Posterior vena cava (tissue), 2 donors: ENCODE measurements at places on chromosomes 4 and X. TPM values are rescaled to one million over a fixed set of nuclear protein-coding genes. Genes with fewer than 3 reads are reported as not detected.

DNA sequence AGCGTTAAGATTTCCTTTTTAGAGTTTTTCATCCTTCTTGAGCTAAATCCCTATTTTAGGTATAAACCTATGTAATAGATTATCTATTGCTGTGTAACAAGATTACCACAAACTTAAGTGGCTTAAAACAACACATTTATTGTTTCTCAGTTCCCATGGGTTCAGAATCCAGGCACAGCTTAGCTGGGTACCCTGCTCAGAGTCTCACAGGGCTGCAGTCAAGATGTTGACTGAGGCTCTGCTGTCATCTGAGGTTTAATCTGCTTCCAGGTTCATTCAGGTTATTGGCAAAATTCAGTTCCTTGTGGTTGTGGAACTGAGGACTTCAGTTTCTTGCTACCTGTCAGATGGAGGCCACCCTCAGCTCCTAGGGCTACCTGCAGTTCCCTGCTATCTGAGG lies 60.9 kb downstream of the GK start:
- DNase-seq = no peak

GRCh38 chr4:152997771-152998487 lies 61.8 kb downstream of the FHDC1 start:
- DNase-seq = no peak

DNA sequence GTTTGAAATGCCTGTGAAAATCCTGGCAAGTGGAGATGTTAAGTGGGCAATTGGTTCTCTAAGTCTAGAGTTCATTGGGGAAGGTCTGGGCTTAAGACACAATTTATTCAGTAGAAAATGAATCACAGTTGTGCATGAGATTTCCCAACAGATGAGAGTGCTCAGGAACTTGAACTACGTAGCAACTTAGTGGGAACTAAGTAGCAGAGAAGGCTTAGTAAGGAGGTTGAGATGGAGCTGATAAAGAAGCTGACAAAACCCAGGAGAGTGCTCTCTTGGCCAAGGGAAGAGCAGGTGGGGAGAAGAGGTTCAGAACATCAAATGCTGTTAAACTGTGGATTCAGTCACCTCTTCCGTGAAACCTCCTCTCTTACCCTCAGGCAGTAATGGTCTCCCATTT lies 33.0 kb downstream of the AFF1 start:
- DNase-seq = no peak

GRCh38 chrX:107723511-107723910 lies 52.1 kb downstream of the TSC22D3 start:
- DNase-seq = no peak

DNA sequence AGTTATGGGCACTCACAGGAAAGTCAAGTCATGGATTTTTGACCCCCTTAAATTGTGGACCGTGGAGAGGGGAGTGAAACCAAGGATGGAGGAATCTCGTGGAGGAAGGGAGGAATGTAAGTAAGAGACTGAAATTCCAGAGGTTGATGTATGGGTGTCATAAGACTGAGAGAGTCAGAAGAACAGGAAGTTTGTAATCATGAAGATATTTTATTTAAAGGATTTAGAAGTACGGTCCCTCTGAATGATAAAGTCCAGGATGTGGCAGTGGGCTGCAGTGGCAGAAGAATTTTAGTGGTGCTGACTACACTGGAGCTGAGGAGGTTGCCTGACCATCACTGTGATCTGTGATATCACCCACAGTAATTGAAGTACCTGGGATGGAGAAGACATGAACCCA lies 57.8 kb downstream of the DCLK2 start:
- no peak for DNase-seq

GRCh38 chr4:128831531-128832242 lies 22.2 kb downstream of the JADE1 start:
- DNase-seq = no peak

DNA sequence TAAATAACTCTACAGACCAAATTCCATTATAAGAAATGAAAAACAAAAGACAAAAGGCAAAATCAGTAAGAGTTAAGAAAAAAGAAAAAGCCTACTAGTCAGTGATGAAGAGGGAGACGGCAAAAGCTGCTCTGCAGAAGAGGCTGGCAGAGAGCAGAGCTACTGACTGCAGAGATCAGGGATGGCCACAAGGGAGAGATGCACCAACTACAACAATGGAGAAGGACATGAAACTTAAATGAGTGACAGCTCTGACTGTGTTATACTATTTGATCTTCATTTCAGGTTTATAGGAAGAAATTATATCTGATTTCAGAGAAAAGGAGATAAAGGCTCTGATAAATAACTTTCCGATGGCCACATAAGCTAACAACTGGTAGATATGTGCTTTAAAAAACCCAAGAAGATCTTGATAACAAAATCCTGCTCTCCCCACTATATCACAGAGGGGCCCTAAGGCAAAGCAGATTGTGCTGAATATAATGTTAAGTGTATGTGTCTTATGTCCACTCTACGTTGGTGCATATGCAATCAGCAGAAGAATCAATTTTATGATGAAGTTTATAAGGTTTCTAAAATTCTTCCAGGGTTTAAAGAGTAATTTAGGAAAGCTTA lies 58.4 kb upstream of the COX18 start:
- DNase-seq = no peak

DNA sequence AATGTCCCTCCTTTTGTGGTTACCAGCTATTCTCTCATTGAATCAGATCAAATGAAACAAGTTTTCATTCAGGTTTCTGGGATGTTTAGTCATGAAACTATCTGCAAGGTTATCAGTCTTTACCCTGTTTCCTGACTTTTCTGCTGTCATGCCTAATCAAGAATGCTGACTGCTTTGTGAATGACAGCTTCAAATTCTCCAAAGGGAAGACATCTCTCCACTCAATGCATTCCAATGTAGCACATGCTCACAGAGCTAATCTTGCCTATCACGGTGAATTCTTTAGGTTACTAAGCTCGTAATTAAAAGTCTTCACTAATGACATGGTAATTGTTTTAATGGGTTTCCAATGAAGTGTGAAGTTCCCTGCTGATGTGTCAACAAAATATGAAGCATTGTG lies 1068.5 kb downstream of the PCDH7 start:
- no peak for DNase-seq

DNA sequence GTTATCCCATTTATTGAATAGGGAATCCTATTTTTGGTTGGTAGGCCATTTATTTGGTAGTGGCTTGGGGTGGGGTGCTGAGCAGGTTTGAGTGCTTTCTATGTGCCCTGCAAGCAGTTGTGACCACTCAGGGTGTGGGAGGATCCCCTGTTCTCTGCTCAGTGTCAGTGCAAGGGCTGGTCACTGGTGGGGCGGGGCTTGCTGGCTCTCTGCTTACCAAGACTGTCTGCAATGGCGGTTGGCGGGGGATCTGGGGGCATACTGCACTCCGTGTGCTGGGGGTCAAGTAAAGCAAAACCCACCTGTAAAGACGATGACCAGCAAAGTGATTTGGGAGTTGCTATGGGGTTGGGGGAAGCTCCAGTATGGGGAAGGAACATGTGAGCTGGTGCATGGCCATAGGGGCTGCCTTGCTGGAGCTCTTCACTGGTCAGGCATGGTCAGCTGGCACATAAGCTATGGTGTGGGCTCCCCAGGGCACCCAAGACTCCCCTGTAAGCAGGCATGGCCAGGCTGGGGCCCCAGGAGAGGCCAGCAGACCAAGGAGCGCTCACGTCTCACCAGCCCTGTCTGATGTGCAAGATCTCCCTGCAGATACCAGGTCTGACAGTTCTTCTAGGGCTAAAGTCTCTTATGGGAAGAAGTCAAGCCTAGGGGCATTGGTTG lies 83.0 kb upstream of the GRXCR1 start:
- no peak for DNase-seq

DNA sequence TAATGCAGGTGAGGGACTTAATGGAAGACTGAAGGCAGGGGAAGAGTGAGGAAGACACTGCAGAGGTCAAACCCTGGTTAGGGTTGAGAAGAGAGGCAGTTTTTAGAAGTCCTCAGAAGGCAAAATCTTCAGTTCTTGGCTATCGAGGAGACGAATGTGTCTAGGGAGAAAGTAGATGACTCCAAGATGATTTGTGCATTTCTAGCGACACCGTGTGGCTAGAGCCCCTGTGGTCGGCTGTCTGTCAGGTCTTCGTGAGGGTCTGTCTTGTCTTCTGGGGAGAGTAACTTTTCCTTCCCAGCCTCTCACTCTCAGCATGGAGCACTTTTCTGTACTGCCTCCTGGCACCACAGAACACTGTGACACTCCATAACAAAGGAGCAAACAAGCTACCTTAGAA lies 458.1 kb downstream of the STIM2 start:
- no peak for DNase-seq

GRCh38 chr4:34676400-34676799 lies 1567.9 kb downstream of the ARAP2 start:
- no peak for DNase-seq

DNA sequence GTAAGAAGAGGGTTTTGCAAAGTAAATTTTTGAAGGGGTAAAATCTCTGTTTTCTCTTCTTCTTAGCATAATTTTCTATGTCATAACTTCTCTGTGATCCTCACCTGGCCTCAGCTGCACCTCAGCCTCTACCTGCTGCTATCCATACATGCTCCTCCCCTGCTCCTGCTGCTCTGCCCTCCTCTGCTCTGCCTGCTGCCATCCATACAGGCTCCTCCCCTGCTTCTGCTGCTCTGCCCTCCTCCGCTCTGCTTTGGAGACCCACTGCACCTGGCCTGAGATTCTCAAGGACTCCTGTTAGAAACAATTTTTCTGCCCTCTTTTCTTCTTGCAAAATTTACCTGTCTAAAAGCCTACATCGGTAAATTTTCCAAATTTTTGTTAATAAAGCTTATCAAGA lies 388.6 kb upstream of the PITX2 start:
- no peak for DNase-seq

GRCh38 chrX:150547375-150548115 lies 20.9 kb upstream of the MTM1 start:
- DNase-seq = peak; percentile 93

- no peak for DNase-seq
These were observed 338.4 kb upstream of the NOCT start for GRCh38 chr4:138677212-138677611.

DNA sequence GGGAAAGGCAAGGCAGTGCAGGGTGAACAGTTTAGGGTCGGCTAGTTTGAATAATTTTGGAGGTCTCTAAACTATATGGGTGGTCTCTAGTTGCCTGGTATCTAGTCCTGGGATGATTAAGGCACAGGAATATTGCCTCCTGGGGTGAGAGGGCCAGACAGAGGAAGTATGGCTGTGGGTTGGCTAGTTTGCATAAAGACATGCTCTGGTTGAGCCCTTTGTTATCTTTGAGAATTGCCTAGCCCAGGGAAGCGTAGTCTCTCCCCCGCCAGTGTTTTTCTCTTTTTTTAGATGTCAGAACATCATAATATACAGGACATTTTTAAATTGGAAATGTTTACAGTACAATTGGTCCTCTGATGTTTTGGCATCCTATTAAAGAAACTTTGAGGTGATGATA lies 163.5 kb downstream of the PWWP3B start:
- no peak for DNase-seq

GRCh38 chrX:12946406-12946805 lies 28.5 kb upstream of the TMSB4X start:
- DNase-seq = no peak

- no peak for DNase-seq
These were observed 102.7 kb upstream of the ZNF827 start for GRCh38 chr4:146041139-146042004.

DNA sequence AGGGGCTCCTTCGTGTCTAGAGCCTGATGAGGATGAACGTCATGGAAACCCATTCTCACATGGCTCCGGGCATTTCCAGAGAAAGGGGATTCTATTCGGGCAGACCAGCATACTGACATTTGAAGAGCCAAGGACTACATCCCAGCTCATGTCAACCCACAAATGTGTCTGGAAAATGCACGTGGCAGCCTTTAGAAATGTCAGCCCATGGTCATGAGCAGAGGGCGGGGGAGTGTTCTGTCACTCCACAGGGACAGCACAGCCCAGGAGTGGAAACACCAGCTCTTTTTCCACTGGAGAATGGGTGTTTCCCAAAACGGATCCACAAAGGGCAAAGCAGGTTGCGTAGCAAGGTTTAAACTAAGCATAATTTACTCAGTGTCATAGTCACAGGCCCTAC lies 207.0 kb downstream of the BCOR start:
- peak; percentile 13 for DNase-seq

DNA sequence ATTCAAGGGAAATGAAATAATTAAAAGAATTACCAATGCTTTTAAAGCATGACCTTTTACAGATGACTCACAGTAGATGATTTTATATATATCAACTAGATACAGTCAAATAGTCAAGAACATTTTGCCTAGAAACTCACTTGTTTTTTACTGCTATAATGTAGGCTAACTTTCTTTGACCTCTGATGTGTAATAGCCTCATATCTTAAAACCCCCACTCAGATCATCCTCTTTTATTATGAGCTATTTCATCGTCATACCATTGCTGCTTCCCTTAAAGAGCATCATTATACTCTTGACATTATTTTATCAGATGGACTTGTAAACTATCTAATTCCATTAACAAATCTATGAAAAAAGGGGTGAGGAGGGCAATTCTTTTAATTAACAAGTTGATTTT lies 355.9 kb upstream of the AGA start:
- DNase-seq = no peak

GRCh38 chr4:89307446-89308160 lies at the start of gene GPRIN3:
Gene GPRIN3 (minus strand): TSS chr4:89307800. CDS start chr4:89250110, 57,690 bp downstream.
- peak; percentile 87 for DNase-seq

DNA sequence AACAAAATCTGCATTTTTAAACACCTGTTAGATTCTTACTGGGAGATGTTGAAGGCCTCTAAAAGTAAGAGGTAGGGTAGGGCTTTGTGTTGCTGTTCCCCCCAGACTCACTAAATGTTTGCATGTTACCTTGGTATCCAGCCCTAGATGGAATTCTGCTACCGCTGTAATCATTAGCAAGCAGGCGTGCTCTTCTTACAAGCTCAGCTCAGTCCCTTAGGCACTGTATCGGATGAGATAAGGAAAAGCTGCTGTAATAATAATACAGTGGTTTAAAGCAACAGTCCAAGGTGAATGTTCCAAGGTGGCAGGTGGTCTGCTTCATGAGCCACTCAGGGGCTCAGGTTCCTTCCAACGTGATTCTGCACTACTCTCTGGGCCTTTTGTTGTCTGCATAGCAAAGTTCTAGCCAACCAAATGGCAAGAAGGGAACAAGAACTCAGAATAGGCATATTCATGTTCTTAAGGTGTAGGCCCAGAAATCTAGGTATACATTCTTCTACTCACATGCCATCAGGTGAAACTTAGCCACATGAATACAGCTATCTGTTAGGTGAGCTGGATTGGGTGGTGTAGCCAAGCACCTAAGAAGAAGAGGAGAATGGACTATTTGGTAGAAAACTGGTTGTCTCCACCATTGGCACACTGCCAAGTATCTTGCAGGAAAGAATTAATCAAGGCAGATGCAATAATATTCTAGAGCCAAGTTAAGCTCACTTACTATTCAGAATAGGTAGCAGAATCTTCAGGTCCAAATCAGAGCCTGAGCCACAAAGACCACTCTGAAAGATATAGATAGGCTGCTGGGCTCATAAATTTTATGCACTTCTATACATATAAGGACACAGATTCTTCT lies 46.0 kb downstream of the COQ2 start:
- DNase-seq = no peak

Gene UGT2B11
- not detected for total RNA-seq

Gene RRH
- total RNA-seq = 0.28 TPM

Gene CT45A1
- total RNA-seq = not detected

Gene ITGB1BP2
- total RNA-seq = 9.3 TPM

Gene TMPRSS11B
- not detected for total RNA-seq

Gene VCX3A
- total RNA-seq = not detected
